ENCODE measurements at places on chromosomes 5 and 9.
A peak's percentile ranks its signal among the peaks of the same experiment; 100 is the strongest.

DNA sequence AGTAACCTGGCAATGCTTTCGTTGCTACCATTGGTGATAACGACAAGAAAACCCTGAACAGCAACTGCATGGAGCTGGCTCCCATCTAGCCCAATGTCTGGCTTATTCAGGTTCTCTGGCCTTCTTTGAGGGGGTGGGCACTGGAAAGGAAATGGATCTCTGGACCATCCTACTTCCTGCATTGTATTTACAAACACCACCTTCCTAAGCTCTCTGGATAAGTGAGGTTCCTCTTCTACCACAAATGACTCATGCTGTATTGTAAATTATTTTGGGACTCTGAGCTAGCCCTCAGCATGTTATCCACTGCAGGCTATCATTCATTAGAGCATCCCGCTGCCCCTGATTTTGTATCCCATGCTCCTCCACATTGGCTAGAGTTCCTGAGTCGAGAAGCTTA is 136.9 kb upstream of the KLF9 start:
- no peak for DNase-seq

GRCh38 chr9:104794070-104794469 is 30.1 kb downstream of the NIPSNAP3B start:
- no peak for DNase-seq

- DNase-seq, result no peak
These were observed 86.8 kb downstream of the C9orf152 start for GRCh38 chr9:110121170-110121569.

DNA sequence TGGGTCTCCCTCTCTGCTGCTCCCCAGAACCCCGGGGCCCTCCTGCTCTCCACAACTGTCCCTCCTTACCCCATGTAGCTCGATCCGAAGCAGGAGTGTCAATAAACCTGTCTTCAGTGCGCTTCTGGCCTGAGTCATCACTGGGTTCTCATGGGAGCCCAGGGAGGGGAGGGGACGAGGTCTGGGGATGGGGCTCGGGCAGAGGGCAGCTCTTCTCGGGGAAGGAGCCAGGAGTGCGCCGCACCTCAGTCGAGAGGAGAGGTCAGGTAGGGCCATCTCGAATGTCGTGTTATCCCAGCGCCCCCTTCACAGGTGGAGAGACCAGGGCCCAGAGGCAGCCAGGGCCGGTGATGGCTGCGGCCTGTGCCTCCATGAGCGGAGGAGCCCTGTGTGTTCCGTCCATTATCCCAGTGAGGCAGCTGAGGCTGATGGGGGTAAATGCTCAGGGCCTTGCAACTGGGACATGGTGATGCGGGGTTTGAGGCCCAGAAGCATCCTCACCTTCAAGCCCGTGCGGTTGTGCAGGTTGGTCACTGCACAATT is 52.1 kb downstream of the LRSAM1 start:
- no peak for DNase-seq

- no peak for DNase-seq
These were observed 85.2 kb downstream of the BASP1 start for GRCh38 chr5:17302604-17303003.

DNA sequence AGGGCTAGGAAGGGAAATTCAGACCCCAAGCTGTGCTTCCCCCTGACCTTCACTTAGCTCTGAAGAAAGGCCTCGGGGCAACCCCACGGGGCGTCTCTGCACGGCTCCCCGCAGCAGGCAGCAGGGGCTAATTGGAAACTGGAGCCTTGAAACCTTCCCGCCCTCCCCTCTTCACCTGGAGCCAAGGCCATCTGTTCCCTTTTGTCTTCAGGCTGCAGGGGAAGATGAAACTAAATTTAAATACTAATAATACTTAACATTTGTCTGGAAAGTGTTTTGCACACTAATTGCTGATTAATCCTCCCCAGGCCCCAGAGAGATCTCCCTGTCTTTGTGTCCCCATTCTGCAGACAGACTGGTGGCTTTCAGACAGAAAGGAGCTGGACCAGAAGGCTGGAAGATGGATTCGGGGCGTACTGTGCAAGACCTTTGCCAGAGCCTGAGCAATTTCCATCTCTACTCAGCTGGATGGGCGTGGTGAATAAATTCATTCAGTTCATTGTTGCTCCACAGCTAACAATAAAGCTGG is 34.1 kb upstream of the CPLX2 start:
- DNase-seq, result peak; percentile 92

GRCh38 chr5:133715616-133716015 is 103.3 kb upstream of the FSTL4 start:
- no peak for DNase-seq

- DNase-seq, result no peak
These were observed 319.2 kb upstream of the PANK3 start for GRCh38 chr5:168898247-168898911.

DNA sequence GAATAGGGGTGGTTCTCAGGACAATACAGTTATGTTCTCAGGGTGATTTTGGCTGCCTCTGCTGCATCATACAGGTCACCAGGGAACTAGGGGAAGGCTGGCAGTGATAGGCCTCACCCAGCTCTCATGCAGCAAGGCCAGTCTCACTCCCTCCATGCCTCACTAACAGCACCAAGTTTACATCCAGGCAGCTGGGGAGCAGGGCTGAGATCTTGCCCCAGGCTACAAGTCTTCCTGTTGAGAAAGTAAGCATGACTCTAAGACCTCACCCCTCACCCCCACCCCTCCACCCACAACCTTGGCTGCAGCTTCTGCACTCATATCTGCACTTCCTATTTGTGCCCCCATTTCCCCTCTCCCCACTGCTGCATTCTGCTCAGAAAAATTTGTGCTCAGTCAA is 481.2 kb downstream of the ACTL7B start:
- no peak for DNase-seq

GRCh38 chr9:13179257-13179656 is 100.2 kb downstream of the MPDZ start:
- DNase-seq, result no peak

DNA sequence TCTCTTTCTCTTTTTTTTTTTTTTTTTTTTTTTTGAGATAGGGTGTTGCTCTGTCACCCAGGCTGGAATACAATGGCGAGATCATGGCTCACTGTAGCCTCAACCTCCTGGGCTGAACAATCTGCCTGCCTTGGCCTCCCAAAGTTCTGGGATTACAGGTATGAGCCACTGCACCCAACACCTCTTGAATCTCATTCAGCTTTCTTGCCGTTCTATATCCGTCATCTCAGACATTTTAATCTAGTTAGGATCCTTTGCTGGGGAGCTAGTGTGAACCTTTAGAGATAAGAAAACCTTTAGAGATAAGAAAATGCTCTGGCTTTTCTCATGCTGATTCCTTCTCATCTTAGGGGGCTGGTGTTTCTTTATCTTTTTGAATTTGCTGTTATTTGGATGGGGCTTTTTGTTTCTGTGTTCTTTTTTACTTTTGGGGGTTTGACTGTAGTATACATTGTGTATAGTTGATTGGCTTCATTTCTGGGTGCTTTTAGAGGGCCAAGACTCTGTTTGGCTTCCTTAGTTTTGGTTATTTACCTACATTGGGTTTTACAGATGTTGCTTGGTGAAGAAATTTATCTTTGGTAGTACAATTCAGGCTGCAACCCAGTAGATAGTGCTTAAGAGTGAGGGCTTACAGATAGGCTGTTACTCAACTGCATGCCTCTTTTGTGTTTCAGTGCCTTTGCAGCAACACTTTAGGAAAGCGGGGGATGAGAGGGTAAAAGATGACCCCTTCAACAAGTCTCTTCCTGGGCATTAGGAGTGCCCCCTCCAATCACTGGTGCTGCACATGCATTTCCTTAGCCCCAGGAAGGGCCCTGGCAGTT is 41.9 kb upstream of the SLC36A1 start:
- no peak for DNase-seq

DNA sequence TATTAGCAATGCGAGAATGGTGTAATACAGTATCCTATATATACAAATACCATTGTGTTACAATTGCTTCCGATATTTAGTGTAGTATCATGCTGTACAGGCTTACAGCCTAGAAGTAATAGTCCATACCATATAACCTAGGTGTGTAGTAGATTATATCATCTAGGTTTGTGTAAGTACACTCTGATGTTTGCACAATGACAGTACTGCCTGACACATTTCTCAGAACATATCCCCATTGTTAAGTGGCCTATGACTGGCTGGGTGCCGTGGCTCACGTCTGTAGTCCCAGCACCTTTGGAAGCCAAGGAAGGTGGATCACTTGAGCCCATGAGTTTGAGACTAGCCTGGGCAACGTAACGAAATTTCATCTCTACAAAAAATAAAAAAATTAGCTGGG is 124.6 kb downstream of the PAM start:
- no peak for DNase-seq

- no peak for DNase-seq
These were observed 17.0 kb upstream of the CRB2 start for GRCh38 chr9:123338710-123339665.

DNA sequence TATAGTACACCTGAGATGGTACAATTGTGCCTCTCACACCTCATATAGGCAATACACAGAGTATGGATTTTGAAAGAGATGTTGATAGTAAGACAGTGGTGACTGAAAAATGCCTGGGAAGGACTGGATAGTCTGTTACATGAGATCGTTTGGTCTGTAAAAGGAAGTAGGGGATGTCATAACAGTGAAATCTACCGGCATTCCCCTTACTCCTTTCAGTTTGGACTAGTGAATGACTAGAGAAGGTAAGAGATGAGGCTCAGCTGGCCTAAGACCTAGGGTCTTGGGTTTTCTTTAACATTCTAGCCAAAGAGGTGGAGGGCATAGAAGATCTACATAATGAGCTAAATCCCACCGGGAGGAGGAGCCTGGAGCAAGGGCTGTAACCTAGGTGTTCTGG is 8.1 kb downstream of the TAL2 start:
- no peak for DNase-seq

GRCh38 chr5:117060099-117060498 is 485.5 kb upstream of the SEMA6A start:
- no peak for DNase-seq

DNA sequence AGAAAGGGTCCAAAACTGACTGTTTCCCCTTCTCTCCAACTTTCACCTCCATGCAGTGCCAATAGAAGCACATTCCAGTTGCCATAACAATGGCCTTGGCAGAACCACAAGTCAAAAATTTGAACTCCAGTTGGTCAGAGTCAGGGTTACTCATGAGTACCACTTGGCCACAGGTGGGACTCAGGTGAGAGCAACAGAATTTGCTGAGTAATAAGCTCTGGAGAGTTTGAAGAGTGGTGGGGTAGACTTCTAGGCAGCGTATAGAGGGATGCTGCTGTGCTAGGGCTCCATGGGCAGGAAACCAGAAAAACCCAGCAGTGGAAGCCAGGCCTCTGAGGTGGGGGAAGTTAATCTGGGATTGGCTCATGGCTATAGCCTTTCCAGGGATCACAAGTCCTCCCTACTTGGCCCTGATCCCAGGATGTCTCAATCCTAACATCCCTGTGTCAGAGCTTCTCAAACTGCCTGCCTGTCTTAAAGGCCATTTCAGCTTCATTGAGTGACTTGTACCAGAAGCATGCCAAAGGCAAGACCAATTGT is 30.2 kb downstream of the SNX18 start:
- DNase-seq, result no peak

- DNase-seq, result no peak
These were observed 311.2 kb upstream of the SEMA6A start for GRCh38 chr5:116885825-116886224.

DNA sequence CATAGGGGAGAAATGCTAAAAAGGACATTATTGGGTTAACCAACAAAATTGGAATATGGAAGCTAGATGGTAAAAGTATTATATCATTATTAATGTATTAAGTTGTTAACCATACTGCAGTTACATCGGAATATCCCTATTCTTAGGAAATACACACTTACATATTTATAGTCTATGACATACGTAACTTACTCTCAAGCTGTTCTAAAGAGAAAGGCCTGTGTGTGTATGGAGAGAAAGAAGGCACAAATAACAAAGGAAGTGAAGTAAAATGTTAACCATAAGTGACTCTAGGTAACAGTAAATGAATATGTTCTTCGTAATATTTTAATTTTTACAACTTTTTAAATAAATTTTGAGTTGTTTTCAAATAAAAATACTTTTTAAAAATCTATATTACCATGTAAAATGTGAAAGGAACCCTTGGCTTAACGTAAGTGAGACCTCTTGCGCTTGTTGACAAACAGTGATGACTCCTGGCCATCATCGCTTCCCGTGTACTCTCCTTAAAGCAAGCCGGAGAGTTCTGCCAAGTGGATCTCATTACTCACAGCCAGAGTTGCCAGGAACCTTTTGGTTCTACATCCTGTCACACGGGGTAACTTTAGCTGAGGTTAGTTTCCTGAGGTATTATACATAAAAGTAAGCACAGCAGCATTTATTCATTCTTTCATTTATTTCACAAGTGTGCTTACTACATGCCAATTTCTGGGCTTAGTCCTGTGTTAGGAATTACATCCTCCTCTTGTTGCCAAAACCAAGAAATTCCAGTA is 165.4 kb downstream of the EPB41L4A start:
- no peak for DNase-seq

- DNase-seq, result no peak
These were observed 1897.5 kb downstream of the EFNA5 start for GRCh38 chr5:105773241-105773640.
